Keratinocyte (primary cell): ENCODE measurements at places on chromosomes 16 and 17.

DNA sequence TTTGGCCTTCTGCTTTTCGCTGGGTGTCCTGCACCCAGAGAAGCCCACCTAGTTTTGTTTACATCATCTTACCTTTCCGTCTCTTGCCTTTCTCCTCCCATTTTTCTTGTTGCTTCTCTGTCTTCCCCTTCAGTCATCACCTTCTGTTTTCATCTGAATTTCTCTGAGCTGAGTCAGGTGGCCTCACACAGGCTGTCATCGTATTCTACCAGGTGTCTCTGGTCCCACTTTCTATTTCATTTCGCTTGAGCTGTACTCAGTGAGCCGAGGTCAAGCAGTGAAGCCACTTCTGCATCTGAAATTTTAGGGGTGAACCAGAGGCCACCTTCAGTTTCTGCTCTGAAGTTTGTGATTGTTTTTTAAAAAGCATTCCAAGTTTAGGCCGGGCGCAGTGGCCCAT lies 9.7 kb downstream of the CRAMP1 start:
- DNase-seq, result no peak

- DNase-seq, result no peak
Measured at GRCh38 chr16:30757316-30757715, 4.5 kb downstream of the CFAP119 start.

DNA sequence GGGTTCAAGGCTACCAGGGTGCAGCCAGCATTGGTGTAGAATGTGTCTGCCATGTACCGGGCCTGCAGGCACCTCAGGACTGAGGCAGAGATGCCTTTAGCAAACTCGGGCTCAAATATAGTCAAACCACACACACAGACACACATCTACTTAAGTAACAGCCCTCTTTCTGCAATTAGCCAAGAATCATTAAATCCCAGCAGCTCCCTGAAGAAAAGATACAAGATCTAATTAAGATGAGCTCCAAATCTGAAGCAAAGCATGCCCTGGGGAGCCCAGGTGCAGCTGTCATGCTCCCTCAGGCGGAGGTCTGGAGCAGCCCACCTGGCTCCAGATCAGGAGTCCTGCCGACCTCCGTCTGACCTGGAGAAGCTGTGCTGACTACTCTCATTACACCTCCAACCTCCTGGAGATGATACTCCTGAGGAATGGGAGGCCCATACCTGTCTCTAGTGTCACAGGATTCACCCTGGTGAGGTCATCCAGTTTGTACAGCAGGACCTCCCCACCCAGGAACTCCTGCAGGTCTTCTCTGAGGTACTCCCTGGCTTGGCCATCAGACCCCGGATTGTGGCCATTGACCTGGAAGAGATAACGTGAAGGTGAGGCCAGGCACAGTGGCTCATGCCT lies 6.9 kb downstream of the MYO19 start:
- DNase-seq, result no peak

DNA sequence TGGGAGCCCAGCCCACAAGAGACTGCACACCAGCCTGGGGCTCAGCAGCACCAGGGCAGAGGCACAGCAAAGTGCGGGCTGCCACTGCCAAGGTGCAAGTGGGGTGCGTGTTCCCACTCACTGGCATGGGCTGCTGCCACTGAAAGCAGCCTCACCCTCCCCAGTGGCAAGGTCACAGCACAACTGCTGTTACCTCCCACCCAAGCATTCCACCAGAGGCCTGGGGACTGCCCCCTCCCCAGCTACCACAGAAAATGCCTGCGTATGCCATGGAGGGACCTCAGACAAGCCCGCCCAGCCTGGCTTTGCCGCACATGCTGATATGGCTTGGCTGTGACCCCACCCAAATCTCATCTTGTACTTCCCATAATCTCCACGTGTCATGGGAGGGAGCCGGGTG lies 33.1 kb downstream of the MEAK7 start:
- no peak for DNase-seq
